ENCODE measurements at places on chromosomes 2 and 18.

- no peak for DNase-seq
Measured at GRCh38 chr2:49306925-49307324, 152.6 kb upstream of the FSHR start.

DNA sequence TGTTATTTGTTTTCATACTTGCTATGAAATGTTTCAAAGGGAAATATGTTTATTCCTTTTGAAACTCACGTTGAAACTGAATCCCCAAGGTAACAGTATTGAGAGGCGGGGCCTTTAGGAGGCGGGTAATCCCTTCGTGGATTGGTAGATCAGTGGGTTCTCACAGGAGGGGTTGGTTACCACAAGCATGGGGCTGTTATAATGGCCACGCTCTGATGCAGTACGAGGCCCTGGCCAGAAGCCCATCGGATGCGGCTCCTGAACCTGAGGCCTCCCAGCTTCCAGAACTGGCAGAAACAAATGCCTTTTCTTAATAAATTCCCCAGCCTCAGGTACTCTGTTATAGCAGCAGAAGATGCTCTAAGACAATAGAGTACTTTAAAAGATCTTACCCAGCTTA is 135.7 kb downstream of the ASB1 start:
- no peak for DNase-seq

DNA sequence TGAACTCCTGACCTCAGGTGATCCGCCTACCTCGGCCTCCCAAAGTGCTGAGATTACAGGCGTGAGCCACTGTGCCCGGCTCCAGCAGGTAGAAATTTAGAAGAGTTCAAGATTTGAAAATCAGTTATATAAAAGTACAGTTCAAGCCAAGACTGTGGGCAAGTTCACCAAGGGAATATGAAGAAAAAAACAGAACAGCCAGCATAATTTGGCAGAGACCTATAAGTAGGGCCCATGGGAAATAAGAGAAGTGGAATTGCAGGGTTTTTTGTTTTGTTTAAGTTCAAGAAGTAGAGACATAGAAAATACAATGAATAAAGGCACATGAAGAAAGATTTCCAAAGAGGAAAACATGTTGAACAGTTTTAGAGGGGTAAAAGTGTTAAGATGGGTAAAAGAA is 57.9 kb downstream of the BAZ2B start:
- no peak for DNase-seq

DNA sequence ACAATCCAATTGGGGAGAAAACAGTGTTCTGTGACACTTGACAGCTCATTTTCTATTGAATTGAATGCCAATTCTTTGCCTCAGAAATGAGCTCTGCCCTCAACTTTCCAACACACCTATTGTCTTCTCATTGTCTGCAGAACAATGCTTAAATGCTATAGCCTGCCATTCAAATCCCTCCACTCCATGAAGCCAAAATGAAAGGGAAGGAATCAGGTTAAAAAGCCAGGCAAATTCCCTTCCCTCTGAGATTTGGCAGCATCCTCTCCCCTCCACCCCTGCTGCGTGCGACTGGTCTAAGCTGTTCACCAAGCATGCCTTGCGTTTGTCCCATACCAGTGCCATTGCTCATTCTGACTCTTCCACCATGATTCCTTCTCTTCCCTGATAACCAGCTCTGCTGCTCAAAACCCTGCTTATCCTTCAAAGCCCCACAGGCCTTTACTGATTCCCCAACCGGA is 32.4 kb upstream of the TMEM131 start:
- DNase-seq = no peak

DNA sequence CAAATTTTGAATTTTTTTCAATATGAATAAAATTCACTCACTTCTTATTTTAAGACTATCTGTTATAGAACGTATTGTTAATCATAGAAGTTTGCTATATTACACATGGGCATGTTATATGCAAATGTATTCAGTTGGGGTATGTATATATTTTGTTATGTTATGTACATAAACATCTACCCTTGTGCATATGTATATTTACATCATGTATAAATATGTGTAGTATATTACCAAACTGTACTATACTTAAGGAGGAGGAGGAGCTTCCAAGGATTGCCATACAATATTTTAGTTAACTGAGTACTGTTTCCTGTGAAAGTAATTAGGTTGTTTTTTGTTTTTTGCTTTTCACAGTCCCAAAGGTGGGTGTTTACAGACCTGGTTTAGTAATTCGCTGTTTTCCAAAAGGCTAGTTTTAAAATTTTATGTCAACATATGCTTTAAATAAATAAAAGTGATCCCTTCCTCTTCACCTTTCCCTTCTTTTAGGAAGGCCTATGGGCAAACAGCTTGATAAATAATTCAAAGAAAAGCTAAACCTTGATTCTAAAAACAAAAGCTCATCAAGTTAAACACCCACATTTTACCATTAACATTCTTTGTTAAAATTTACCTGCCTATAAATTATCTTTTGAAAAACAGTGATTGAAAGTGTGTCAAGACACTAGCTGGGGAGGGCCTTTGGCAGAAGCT is 12.9 kb upstream of the POU3F3 start:
- DNase-seq = no peak

- no peak for DNase-seq
Measured at GRCh38 chr18:44128365-44128764, 552.3 kb upstream of the SETBP1 start.

DNA sequence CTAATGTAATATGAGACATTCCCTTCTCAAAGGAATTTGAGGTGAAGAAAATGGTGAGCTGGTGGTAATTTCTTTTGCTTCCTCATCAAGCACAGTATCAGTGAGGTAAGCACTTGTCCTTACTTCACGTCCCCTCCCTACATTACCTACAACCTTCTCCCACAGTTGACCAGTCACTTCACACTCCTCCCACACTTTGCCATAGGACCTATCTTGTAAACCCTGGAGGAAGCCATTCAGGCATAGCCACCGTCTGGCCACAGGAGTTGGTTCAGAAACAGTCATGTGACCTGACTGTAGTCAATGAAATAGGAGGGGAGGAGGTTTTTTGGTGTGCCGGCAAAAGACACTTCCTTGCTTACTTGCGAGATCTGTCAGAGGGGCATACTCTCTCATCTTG is 12.1 kb downstream of the ACOXL start:
- no peak for DNase-seq

GRCh38 chr2:98459496-98460175 is 15.0 kb downstream of the INPP4A start:
- no peak for DNase-seq

DNA sequence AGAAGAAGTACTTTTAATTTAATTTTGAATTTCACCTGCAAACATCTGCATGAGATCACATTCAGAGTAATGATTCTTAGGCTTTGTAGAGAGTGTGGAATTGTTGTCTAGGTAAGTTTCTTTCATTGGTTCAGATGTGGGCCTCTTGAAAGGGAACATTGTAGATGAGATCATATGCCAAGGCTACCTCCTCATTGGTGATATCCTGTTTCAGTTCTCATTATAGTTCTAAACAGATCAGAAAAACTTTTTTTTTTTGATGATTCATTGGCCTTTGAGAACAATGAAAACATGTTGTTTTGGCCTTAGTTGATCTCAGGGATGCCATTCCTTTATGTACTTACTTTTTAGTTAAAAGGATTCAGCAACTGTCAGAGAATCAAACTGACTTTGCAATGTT is 44.5 kb downstream of the EML6 start:
- no peak for DNase-seq

DNA sequence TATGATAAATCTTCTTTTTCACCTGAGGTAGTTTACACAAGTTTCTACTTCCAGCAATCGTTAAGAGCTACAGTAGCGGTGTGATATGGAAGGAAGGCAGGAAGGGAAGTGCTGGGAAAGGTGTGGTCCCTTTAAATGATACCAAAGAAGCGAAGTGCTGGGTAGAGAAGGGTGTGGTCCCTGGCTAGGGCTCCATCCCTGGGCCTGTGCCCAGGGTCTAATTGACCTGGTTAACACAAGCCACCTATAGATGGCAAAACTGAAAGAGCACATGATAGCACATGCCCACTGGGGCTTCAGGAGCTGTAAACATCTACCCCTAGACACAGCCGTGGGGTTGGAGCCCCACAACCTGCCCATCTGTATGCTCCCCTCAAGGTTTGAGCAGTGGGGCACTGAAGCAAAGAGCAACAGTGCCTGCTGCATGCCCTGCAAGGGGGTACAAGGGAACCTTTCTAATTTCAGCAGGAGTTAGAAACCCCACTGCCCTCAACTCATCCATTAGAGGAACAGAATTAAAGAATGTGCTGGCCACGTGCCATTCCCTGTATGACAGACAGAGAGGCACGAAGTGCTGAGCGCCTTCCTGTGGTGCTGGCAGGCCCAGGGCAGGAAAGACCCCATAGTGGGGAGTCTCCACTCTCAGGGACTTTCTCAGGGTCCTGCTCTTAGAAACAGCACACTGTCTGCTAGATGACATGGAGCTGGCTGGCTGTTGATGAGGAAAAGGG is 153.1 kb upstream of the LMAN1 start:
- no peak for DNase-seq

- no peak for DNase-seq
Measured at GRCh38 chr18:2538236-2538635, 33.1 kb downstream of the METTL4 start.

GRCh38 chr2:199259671-199260070 is 198.1 kb downstream of the SATB2 start:
- DNase-seq = no peak

- DNase-seq = no peak
Measured at GRCh38 chr18:10526561-10526949, 728 bp downstream of the NAPG start.
